ENCODE measurements at places on chromosomes 5 and 9. TPM values are rescaled to one million over a fixed set of nuclear protein-coding genes. Genes with fewer than 3 reads are reported as not detected.

The SLC31A2 gene
- total RNA-seq, result 16.1 TPM

The ST6GALNAC4 gene
- total RNA-seq, result 39.5 TPM

- no peaks in the 10 kb centered on the region for H3K36me3 ChIP-seq
- peak; percentile 80 for DNase-seq
- no peaks in the 10 kb centered on the region for H3K27me3 ChIP-seq
- H3K4me3 ChIP-seq, result no peak overlapping the region
Measured at GRCh38 chr5:112848116-112848811, 12.8 kb upstream of the SRP19 start.

DNA sequence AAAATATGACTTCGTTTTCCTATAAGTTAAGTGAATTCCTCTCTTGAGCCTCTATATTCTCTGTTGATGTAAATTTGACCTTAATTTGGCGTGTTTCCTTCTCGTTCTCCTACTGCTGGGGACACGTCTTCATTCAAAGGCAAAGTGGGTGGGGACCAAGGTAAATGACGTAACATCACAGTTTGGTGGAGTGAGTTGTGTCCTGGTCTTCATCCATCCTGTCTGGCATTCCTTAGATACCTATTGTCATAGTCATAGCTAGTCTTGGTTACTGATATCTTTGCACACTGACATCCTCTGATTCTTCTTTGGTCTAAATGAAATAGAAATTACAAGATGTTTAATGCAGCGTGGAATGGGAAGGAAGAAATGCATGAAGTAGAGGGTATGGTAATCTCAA lies 108.5 kb downstream of the NNT start:
- peaks cover 12% of the 10 kb centered on the region for H3K4me1 ChIP-seq
- H3K4me3 ChIP-seq, result no peak overlapping the region
- peak; percentile 13 for DNase-seq
- no peak overlapping the region for H3K27ac ChIP-seq
- H3K36me3 ChIP-seq, result no peaks in the 10 kb centered on the region

DNA sequence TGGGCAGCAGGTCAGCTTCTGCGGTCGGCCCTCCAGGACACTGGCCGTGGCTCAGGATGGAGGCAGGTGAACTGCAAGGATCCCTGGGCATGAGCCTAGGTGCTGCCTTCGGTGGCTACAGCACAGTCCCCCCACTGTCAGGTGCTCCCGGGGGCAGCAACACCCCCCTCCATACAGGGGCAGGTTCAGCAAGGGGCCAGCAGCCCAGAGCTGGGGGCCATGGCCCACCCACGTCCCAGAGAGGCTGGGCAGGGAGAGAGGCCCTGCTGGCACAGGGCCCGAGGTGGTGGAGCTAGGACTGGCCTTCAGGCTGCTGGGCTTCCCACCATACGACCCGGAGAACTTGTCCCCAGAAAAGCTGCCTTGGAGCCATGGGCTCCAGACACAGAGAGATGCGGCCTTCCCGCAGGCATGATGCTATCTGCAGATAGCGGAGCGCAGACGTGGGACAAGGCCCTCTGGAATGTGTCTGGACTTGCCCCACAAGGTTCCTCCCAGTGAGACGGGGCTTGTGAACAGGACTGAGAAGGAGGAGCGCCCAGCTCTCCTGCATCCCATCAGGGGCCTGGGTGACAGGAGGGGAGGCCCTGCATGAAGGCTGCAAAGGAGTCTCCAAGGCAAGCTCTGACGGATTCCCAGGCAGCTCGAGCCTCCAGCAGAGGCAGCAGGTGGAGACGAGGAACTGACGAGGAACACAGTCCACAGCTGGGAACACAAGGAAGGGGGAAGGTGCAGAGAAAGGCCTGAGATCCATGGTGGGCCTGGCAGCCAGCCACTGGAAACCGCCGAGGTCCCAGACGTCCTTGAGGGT lies 111.1 kb downstream of the VAV2 start:
- H3K36me3 ChIP-seq, result no peaks in the 10 kb centered on the region
- H3K27me3 ChIP-seq, result no peaks in the 10 kb centered on the region
- peak overlapping the region; percentile 56 for H3K4me3 ChIP-seq

DNA sequence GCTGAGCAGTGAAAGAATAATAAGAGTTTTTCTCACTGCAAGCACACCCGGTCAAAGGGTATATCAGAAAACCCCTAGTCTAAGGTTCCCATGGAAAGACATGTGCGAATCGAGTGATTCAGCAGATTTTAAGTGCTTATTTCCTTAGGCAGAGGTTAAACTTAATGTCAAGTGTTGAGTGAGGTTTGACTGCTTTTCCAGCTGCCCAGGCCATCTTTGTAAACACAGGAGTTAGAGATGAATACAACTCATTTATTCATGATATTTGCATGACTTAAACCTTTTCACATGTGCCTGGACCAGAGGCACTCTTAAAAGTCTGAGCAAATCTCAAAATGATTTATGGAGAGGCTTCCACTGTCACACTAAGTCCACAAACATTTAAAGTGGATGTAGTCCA lies 137.8 kb upstream of the RGMB start:
- no peak for DNase-seq
- H3K27me3 ChIP-seq, result no peaks in the 10 kb centered on the region

DNA sequence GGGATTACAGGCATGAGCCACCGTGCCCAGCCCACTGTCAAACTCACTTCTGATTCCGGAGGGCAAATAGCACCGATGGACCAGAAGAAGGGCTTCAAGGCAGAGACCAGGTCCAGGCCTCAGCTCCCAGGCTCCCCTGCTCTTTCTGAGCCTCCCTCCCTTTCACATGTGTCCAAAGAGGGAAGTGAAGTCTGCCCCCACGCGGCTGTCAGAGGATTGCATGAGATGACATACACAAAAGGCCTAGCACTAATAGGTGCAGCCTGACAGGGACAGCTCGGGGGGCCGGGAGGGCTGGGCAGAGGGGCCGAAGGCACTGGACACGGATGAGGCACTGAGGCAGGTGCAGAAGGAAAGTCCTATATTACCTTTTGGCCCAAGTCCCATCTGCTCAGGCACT lies 16.1 kb downstream of the FBP1 start:
- H3K27me3 ChIP-seq, result no peaks in the 10 kb centered on the region
- H3K36me3 ChIP-seq, result no peaks in the 10 kb centered on the region
- H3K4me3 ChIP-seq, result no peak overlapping the region

The NKD2 gene
- 0.32 TPM for total RNA-seq
